IMR-90 (cell line): ENCODE measurements at places on chromosomes 16 and 17. TPM values are rescaled to one million over a fixed set of nuclear protein-coding genes. Genes with fewer than 3 reads are reported as not detected.

- DNase-seq, result no peak
These were observed 49.0 kb upstream of the ENPP7 start for GRCh38 chr17:79681628-79682261.

MRPL28 gene
- polyA plus RNA-seq, result 181 and 255 TPM in 2 replicates

DNA sequence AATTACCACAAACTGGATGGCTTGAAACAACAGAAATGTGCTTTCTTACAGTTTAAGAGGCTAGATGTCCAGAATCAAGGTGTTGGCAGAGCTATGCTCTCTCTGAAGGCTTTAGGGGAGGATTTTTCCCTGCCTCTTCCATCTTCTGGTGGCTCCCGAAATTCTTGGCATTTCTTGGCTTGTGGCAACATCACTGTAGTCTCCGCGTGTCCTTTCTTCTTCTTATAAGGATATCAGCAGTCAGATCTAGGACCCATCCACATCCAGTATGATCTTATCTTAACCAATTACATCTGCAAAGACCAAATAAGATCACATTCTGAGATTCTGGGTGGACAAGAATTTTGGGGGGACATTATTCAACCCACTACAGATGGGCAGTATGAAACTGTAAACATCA lies 119.2 kb upstream of the PMFBP1 start:
- DNase-seq, result no peak

GRCh38 chr17:36066365-36066985 lies 2.4 kb downstream of the CCL18 start:
- DNase-seq, result no peak

GRCh38 chr17:5769593-5770354 lies 185.5 kb upstream of the NLRP1 start:
- DNase-seq, result no peak

SOCS7 gene
- polyA plus RNA-seq, result 6.8 and 9.2 TPM in 2 replicates

PKD1 gene
- polyA plus RNA-seq, result 97.3 and 118 TPM in 2 replicates
